ENCODE measurements at places on chromosomes 4 and X.
A peak's percentile ranks its signal among the peaks of the same experiment; 100 is the strongest.

DNA sequence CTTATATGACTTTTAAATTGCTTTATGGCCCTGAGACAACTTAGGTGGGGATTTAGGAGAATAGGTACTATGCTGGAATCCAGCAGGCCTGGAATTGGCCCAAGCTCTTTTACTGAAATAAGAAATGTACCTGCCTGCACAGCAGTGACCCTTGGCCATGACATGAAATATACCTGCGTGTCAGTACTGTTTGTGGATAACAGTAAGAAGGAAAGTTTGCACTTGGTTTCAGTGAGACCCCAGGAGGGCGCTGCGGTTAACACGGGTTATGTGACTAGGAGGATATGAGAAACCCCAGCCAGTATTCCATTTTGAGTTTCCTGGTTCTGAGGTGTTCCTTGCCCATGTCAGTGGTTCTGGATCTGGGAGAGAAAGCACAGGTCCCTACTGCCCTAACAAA lies 5.3 kb downstream of the MTM1 start:
- DNase-seq = no peak

- no peak for DNase-seq
These were observed 209.5 kb upstream of the CPEB2 start for GRCh38 chr4:14792702-14793227.

DNA sequence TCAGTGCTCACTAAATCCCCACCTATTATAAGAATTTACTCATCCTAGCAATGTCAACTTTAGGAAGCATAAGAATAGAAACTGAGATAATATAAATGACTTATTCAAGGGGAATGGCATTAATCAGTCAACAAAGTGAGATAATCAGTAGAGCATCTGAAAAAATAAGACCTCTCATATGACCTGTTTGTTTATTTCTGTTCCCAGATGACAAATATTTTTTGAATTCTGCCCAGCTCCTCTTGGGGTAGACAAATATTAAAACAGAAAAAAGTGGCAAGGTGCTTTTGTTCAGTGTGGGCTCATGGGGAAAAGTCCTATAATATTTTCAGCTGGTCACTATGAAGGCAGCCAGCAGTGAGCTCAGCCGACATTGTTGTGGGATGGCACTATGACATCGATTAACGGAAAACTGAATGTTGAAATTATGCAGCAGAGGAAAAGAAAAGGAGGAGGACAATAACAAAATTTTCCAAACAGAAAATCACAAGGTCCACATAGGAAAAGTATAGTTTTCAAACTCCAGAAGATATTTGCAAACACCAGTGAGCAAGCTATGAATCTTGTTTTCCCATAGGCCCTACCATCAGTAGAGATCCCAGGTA lies 109.6 kb downstream of the ANXA3 start:
- no peak for DNase-seq

DNA sequence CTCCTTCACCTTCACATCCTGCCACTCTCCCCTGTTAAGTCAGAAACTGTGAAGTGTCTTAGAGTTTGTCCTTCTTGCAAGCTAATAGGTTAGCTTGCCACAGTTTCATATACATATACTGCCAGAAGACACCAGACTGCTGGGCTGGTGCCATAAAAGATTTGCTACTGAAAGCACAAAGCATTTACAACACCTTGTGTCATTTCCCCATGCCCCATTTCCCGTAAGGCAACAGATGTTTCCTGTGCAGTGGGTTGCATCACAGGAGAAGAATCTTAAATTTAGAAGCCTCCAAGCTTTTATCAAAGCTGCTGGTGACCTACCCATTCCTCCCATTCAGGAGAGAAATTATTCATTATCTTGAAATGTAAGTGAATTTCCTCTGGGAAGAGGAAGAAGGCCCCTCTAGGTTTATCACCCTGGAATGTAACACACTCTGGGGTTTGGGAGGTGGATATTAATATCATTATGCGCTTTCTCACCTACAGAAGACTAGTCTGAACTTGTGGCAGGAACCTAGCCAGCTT lies 34.5 kb upstream of the RAB33B start:
- peak; percentile 18 for DNase-seq

DNA sequence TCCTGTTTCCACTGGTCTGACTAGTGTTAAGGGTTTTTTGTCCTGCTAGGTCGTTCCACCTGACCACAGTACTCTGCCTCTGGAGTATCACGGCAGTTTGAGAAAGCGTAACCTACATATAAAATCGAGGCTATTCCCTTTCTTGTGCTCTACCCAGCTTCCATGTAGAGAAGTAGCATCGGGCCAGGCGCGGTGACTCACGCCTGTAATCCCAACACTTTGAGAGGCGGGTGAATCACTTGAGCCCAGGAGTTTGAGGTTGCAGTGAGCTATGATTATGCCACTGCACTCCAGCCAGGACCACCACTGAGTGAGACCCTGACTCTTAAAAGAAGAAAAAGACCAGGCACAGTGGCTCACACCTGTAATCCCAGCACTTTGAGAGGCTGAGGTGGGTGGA lies 7.5 kb downstream of the PPEF1 start:
- no peak for DNase-seq

- DNase-seq = no peak
These were observed 194.8 kb downstream of the CHRDL1 start for GRCh38 chrX:110600745-110601310.

DNA sequence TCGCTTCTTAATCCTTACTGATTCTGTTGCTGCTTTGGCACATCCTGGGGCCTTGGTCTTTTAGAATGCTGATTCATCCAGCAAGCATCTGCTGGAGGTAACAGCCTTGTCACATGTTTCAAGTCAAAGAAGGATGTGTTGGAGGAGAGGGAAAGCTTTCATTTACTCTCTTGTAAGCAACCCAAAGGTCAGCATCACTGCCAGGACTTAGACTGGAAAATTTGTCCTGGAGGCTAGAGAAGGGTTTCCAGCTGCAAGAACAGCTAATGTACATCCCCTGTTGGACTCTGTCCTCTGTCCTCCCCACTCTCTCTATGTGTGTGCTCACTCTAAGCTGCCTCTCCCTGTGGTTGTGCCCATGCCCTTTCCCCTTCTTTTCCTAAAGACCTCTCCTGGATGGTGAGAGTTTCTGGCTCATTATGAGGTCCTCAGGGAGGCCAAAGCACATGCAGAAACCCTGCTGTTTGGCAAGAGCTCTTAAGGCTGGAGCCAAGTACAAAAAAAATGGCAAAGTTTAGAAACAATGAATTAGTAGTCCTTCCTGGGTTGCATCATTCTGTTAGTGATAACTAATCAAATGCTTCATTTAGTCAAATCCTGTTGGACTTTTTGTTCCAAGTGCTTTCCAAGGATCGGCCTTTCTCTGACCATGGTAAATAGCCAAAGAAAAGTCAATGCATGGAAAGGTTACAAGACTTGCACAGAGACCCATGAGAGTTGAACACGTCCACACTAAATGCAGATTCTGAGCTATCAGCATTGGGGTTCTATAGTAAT lies 13.4 kb upstream of the SRPX start:
- DNase-seq = no peak

DNA sequence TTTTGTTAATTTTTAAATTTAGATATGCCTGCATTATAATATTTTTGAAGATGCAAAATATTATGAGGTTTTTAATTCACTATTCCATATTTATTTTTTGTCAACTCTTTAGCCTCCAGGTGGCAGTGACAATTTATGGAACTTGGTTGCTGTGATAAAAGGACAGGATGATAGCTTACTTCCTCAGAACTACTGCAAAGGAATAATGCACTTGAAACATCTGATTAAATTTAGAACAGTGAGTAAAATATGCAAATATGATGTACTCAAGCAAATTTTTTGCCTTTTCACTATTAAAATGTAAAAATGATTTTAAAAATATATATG lies 45.1 kb downstream of the SPATA4 start:
- peak; percentile 26 for DNase-seq

DNA sequence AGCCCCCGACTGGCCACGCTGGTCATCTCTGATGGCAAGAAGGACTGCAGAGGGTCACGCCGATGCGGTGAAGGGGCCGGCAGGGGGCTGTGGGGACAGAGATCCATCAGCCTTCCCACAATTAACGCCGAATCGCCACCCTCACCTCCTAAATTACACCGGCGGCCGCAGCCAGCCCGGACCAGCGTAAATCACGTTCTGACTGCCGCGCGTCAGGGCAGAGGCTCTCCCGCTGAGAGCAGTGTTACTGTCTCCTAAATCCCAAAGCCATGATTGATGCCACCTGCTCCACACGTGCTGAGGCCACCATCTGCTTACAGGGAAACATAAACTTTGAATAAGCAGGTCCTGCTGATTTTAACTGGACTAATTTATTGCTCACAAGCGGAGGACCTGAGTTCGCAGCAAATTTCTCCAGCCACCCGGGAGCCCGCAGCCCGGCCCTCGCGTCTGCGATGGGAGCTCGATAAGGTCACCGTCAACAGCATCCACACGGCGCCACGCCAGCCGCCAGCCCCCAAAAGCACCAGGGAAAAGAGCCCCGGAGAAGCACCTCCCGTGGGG lies 127.3 kb upstream of the NKX1-1 start:
- no peak for DNase-seq

GRCh38 chr4:167274351-167274750 lies 40.1 kb upstream of the SPOCK3 start:
- no peak for DNase-seq

- no peak for DNase-seq
These were observed 402.5 kb downstream of the RAPGEF2 start for GRCh38 chr4:159505266-159505975.

DNA sequence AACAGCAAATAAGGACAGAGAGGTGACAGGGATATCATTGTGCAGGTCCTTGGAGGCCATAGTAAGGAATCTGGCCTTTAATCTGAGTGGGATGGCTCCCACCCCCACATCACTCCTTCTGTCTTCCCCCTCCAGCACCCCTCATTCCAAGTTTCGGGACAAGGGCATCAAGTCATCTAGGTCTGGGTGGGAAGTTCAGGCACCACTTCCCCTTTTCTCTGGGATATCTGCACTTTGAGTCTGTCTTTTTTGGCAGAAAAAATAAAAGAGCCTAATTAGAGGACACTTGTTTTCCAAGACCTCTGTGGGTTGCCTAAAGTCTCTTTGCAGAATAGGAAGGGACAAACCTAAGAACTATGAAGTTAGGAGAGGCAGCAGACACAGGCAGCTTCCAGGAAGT lies 60.1 kb downstream of the FUNDC1 start:
- DNase-seq = no peak

GRCh38 chr4:25592736-25593135 lies 62.9 kb upstream of the SLC34A2 start:
- no peak for DNase-seq

DNA sequence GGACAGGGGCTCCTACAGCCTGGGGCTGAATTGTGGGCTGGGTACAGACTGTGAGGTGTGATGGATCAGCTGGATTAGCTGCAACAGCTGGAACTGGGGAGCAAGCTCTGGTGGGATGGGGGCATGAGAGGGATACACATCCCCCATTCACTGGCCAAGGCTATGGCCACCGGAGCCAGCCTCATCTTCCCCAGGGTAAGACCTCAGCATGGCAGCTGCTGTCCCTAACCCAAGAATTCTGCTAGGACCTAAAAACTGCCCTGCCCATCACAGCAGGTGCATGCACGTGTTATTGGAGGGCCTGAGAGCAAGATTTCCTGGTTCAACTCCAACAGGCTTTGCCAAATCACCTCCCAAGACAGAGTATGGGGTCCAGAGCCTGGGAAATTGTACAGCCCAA lies 258.6 kb upstream of the AGTR2 start:
- no peak for DNase-seq

DNA sequence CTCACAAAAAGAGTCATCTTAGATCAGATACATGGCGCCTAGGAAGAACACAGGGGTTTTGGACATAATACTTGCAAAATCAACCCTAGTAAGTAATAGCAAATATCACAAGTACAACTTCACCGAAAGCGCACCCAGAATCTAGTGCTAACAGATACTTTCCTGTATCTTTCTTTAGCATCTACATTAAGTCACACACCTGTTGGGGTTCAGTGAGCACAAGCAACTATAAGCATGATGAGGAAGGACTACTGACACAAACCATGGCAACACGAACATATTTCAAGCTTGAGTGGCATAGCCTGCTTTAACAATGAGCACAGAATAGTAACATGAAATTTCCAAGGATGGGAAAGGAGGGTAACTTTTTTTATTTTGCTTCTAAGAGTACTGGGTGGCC lies 116.1 kb downstream of the GPC3 start:
- no peak for DNase-seq

DNA sequence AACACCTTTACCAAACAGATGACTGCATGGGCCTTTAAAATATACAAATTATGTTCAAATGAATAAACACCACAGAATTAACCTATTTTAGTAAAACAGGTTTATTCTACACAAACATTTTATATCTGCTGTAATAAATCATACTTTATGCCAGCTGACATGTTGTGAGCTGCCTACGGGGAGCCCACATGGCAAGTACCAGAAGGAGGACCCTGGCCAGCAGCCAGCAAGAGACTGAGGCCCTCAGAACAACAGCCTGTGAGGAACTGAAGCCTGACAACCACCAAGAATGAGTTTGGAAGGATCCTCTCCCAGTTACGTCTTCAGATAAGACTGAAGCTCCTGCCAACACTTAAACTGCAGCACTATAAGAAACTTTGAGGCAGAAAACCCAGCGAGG lies 377.0 kb downstream of the PDGFC start:
- DNase-seq = peak; percentile 80

DNA sequence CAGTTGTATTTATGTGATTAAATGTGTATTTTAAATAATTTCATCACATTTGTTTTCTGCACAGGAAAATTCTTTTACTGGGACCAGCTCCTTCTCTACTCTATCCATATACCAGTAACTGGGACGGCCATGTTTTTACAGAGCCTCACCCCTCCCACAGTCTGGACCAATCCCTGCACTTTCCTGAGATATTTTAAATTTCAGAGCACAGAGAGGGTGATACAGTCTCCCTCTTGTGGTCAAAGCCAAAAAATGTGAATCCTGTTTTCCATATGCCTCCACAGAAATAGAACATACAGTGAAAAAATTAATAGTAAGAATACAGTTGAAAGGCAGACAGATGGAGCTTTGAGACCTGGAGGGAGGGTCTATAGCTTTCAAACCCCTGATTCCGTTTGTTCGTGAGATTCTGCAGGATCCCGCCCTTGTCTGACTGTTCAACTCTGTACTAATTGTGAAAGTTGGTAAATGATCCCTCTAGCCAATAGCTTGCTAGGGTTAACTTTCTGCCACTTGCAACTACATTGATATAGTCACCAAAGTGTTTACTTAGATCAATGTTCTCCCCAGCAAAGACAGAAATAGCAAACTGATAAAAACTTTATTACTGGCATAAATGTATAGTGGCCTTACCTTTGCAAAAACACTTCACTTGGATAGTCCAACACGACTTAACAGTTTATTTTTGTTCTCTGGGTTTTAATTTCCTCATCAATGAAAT lies 172.2 kb downstream of the PPARGC1A start:
- DNase-seq = peak; percentile 6

Measured in cerebellar cortex (tissue), 1 donor.